ENCODE measurements at places on chromosomes 5 and 9. TPM values are rescaled to one million over a fixed set of nuclear protein-coding genes. Genes with fewer than 3 reads are reported as not detected.

DNA sequence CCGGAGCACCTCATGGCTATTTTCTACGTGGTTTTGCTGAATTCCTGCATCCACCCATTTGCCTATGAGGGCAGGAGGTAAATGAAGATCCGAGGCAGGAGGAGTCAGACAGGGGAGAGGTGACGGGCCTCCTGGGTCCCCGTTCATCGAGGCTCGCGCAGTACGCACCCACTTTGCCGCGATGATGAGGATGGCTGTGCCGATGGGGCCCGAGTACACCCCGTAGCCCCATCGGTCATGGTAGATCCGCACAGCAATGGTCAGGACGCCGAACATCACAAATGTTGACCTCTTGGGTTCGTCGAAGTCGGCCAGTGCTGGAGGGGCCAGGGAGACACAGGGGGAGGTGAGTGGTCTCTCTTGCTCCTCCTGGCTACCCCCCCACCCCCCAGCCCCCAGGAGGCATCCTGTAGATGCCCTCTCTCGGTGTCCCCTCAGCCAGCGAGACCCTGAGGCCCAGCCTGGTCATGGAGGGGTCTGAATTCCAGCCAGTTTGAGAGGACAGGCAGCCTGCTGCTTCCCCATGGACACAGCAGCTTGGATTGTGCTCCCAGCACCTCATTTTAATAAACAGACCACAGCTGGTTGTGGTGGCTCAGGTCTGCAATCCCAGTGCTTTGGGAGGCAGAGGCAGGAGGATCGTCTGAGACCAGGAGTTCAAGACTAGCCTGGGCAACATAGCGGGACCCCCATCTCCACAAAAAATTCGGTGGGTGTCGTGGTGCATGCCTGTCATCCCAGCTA is 5.9 kb downstream of the MYMK start:
- no peak for DNase-seq

DNA sequence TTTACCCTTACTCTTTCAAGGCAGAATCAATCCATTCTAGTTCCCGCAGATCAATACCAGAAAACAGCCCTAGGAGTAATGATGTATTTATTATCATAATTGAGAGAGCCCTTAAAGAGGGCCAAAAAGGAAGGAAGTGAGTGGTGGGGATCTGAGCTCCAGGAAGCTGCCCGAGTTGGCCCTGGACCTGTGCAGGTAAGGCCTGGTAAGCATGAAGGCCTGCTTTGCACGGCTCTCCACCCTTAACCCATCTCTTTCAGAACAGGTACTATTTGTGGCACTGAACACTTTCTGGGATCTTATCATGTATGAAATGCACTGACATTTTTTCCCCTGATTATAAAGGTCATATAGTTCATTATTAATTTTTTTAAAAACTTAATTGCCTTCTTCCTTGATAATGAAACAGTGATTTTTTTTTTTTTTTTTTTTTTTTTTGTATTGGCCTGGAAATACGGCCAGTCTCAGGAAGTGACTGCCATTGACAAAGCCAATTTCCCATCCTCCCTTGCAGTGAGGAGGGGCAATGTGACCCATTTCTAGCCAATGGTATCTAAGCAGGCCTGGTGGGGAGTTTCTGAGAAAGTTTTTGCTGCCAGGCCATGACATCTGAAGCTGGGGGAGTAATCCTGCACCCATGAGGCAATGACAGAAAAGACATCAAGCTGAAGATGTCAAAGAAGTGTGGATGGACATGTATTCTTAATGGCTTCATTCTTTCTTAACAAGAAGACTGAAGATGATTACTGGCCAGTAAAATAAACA is 6.3 kb upstream of the MVB12B start:
- no peak for DNase-seq

GRCh38 chr9:306907-307306 is 92.2 kb downstream of the DOCK8 start:
- no peak for DNase-seq

- no peak for DNase-seq
These were observed 48.7 kb downstream of the TMEM174 start for GRCh38 chr5:73221726-73222125.

GRCh38 chr9:18626046-18626698 is 152.2 kb downstream of the ADAMTSL1 start:
- no peak for DNase-seq

GRCh38 chr5:113989913-113990305 is 372.0 kb upstream of the KCNN2 start:
- DNase-seq: no peak

The AGXT2 gene
- total RNA-seq: not detected

Data from glomerular endothelial cell (primary cell).